GM23338 (cell line): ENCODE measurements at places on chromosomes 11 and 22. TPM values are rescaled to one million over a fixed set of nuclear protein-coding genes. Genes with fewer than 3 reads are reported as not detected.

Gene CASP5
- polyA plus RNA-seq, result 0.17 TPM in 1 of 2 replicates, not detected in the other

Gene MGAT3
- polyA plus RNA-seq, result 1.6 and 1.7 TPM in 2 replicates

Gene MUC5AC
- not detected in 2 replicates for polyA plus RNA-seq

- no peak for DNase-seq
These were observed 106.1 kb upstream of the PLET1 start for GRCh38 chr11:112366777-112367176.

GRCh38 chr11:115197031-115197430 lies 307.2 kb downstream of the CADM1 start:
- no peak for DNase-seq
